ENCODE measurements at places on chromosomes 1 and 21.

DNA sequence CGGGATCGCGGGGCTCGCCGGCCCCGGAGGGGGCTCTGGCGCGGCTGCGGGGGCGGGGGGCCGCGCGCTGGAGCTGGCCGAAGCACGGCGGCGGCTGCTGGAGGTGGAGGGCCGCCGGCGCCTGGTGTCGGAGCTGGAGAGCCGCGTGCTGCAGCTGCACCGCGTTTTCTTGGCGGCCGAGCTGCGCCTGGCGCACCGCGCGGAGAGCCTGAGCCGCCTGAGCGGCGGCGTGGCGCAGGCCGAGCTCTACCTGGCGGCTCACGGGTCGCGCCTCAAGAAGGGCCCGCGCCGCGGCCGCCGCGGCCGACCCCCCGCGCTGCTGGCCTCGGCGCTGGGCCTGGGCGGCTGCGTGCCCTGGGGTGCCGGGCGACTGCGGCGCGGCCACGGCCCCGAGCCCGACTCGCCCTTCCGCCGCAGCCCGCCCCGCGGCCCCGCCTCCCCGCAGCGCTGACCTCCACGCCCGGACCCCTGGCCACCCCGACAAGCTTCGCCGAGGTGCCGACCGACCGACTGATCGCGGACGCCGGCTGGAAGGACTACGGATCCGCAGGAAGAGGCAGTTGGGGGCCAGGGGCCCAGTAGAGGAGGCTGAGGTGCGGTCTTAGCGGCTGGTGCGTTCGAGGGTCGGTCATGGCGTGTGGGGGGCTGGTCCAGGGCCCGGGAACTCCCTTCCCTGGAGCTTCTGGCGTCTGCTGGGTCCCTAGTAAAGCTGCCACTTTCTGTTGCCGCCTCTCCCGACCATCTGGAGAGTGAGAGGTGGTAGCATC is 711 bp downstream of the TRNP1 start:
- no peak for DNase-seq

GRCh38 chr1:60169206-60169605 is 95.6 kb upstream of the C1orf87 start:
- no peak for DNase-seq

GRCh38 chr1:151293093-151293492 is 11.0 kb downstream of the ZNF687 start:
- DNase-seq, result no peak

DNA sequence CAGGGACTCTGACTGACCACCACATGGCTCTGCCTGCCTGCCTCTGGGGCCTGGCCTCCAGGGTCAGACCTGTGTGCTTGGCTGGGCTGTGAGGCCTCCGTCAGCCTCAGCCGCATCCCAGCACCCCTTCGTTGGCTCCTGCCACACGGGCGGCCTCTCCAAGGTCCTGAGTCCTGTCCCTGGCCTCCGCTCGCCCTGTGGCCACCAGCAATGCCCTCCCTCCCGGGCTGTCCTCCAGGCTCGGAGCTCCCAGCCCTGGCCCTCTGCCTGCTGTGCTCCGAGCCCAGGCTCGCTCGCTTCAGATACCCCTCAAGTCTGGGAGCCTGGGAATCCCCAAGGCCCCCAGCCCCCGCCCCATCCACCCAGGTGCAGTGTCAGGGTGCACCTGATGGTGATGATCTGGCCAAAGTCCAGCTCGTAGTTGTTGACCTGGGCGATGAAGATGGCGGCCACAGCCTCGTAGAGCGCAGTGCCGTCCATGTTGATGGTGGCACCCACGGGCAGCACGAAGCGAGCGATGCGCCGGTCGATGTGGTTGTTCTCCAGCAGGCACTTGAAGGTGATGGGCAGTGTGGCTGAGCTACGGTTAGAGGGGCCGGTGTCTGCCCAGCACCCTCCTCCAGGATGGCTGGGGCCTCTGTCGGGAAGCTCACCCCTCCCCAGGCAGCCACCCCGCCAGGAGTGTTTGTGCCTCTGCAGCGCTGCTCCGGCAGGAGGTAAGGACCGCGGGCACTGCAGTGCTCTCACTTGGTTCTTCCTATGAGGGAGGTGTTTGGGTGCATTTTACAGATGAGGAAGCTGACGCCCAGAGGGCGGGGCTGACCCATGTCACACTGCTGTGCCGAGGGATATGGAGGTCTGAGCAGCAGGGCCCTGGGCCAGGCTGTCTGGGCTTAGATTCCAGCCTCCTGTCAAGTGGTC is 28.5 kb downstream of the PODN start:
- DNase-seq, result no peak

GRCh38 chr1:175150596-175151319 is 41.8 kb downstream of the KIAA0040 start:
- DNase-seq, result no peak

GRCh38 chr1:214838351-214838750 is 235.4 kb downstream of the CENPF start:
- DNase-seq, result no peak

DNA sequence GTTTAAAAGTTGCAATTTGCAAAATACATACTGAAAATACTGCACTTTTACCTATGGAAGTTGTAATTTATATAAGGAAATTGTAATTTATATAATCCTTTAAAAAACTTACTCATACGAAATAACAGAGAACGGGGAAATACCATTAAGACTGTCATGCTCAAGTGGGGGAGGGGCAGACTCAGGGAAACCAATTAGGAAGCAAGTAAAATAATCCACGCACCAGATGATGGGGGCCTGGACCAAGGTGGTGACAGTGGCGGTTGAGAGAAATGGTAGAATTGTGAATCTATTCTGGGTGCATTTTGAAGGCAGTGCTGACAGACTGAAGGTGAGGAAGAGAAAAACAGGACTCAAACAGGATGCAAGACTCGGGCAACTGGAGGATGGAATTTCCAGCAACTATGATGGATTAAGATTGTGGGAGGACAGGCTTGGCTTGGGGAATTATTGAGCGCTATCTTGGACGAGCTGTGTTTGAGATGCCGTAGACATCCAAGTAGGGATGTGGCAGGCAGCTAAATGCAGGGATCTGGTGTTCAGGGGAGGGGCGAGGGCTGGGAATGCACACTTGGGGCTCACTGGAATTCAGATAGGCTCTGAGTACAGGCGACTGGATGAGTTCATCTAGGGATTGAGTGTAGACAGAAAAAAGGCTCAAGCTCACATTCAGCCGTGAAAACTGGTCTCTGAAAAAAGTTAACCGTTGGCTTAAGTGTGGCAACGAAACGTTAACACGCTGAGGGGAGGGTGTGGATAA is 977 bp downstream of the LCA5L start:
- no peak for DNase-seq

GRCh38 chr1:26529655-26530409 is at the start of gene RPS6KA1:
Gene RPS6KA1 (plus strand): TSS chr1:26529761. CDS start chr1:26529921, 160 bp downstream.
- DNase-seq, result no peak

- no peak for DNase-seq
Observed at GRCh38 chr21:35488946-35489345, 439.8 kb upstream of the RUNX1 start.

GRCh38 chr1:68183895-68184294 is 48.4 kb downstream of the WLS start:
- no peak for DNase-seq

DNA sequence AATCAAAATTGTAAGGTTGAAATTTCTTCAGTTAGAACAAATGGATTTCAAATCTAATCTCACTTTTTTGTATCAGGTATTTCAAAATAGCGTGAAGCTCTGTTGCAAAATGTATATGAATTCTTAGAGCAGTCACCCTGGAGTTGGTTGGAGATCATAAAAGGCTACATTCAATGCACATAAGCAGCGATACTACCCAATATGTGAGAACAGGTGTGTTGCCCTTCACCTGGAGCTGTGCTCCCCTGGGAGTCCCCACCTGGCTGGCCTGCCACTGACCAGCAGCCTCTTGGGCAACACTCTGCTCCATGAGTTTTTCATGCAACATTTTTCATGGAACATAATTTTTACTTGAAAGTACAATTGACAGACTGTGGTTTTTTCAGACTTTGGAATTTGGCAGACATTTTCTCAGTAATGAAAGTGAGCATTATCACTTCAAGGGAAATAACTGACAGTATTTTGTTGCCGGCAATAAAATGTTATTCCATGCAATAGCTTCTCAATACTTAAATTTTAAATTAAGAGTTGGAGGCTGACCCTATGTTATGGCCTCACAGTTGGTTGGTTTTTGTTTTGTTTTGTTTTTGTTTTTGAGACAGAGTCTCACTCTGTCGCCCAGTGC is 95.1 kb downstream of the ST3GAL3 start:
- no peak for DNase-seq

DNA sequence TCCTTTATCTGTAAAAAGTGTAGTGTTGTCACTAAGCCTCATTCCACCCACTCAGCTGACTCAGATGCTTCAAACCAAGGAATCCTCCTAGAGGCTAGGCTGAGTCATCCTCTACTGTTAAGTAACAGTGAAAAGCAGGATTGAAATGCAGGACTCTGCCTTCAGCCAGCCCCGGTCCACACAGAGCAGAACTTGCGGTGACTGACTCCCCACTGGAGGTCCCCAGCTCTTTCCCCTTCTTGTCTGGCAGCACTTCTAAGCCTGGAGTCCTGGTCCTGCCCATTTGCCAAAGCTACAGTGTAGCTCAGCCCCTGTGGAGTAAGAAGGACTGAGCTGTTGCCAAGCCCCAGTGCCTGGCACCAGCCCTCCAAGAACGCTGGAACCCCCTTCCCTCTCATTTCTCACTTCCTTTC is 1.7 kb downstream of the RAB7B start:
- DNase-seq, result no peak

DNA sequence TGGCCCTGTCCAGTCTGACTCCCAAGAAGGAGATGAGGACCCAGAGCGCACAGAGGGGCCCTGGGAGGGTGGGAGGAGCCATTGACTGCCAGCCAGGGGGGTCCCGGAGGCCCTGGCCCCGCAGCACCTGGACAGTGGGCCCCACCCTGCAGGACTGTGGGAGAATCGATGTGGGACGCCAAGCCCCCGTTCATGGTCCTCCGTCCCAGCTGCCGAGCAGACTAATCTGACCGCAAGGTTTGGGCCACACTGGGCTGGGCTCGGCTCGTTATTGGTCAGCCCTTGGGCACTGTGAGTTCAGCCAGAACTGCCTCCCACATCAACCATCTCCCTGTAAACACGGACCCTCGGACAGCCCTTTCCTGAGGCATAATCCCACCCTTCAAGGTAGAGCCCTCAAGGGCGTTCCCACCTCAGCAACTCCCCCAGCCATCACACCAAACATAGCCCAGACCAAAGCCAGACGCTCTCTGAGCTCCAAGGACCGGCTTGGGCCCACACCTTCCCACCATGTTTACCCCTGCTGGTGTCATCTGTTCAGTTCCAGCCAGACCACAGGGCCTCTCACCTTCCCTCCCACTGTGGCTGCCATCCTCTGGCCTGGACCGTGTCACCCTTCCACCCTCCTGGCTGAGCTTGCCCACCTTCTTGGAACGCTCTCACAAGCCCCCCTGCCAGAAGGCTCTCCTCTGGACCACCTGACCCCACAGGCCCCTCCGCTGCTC is 16.2 kb upstream of the POFUT2 start:
- DNase-seq, result no peak

DNA sequence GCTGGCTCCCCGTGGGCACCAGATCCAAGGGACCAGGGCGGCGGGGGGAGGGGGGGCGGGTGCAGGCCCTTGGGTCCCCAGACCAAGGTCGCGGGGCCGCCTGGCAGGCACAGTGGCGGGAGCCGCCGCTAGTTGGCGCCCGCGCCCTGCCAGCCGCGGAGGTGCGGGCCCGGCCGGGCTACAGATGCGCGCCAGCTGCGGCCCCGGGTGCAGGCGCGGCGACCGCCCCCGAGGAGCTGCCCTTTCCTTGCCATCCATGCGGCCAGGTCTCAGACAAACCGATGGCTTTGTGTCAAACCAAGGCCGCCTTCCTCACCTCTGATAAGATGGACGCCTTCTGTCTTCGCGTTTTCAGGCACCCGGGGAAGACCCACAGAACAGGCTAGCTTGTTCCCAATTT is 2.2 kb upstream of the RUNX3 start:
- no peak for DNase-seq

GRCh38 chr1:31715873-31716220 is 12.0 kb upstream of the COL16A1 start:
- no peak for DNase-seq
